ENCODE measurements at places on chromosomes 7 and 10. TPM values are rescaled to one million over a fixed set of nuclear protein-coding genes. Genes with fewer than 3 reads are reported as not detected.

DNA sequence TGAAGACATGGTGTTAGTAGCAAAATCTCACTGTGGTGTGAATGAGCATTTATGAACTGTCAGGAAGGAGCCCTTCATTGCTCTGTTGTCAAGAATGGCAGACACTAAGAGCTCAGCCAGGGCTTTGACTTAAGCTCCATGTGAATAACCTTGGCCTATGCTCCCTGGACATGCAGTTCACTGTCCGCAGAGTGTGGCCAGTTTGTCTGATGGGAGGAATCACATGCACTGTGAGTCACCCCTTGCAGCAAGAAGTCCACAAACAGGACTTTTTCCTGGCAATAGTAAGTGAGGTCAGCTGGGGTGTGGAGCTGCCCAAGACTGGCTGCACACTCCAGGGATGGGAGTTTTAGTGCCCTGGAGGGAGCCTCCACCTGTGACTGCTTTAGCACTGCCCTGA is 49.5 kb downstream of the ZNF37A start:
- no peak overlapping the region for H3K27ac ChIP-seq
- H3K4me1 ChIP-seq = no peaks in the 10 kb centered on the region
- DNase-seq = no peak
- no peak overlapping the region for H3K4me3 ChIP-seq
- no peaks in the 10 kb centered on the region for H3K36me3 ChIP-seq

GRCh38 chr7:37191797-37192196 is 256.9 kb downstream of the ELMO1 start:
- no peaks in the 10 kb centered on the region for H3K36me3 ChIP-seq
- peaks cover 21% of the 10 kb centered on the region for H3K4me1 ChIP-seq
- no peak overlapping the region for H3K4me3 ChIP-seq
- H3K27me3 ChIP-seq = no peaks in the 10 kb centered on the region
- no peak overlapping the region for H3K27ac ChIP-seq

DNA sequence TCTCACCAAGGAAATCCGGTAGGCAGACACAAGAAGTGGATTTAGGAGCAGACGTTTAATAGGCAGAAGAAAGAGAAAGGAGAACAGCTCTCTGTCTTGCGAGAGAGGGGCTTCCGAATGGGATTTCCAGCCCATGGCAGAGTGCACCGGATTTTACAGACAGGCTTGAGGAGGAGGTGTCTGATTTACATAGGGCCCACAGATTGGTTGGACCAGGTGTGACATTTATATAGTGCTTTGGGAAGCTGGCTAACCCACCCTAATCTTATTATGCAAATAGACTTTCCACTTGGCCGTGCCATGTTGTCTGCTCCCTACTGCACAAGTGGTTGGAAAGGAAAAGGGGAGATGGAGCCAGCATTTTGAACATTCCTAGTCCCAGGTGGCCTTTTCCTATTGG is 57.8 kb downstream of the ANKMY2 start:
- DNase-seq = peak; percentile 36
- no peaks in the 10 kb centered on the region for H3K36me3 ChIP-seq
- no peak overlapping the region for H3K27ac ChIP-seq

DNA sequence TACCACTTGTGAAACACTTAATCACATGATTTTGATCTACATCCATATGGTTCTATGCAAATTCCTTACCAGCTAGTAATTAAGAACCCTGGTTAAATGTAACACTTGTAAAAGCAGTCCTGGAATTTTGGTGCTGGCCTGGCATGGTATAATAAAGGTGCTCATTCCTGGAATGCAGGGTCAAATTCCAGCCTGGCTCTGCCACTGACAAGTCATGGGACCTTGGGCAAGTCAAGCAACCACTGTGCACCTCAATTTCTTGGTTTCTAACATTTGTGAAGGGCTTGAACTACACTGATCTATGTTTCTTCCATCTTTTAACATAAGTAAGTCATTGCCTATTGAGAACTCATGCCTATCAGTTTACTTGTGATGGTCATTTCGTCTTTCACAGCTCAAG is 91.9 kb upstream of the PIK3CG start:
- no peaks in the 10 kb centered on the region for H3K27me3 ChIP-seq
- H3K4me1 ChIP-seq = no peaks in the 10 kb centered on the region
- H3K36me3 ChIP-seq = no peaks in the 10 kb centered on the region
- no peak overlapping the region for H3K27ac ChIP-seq

- no peaks in the 10 kb centered on the region for H3K27me3 ChIP-seq
- H3K4me3 ChIP-seq = no peak overlapping the region
- no peaks in the 10 kb centered on the region for H3K36me3 ChIP-seq
- no peak for DNase-seq
These were observed 1511.9 kb downstream of the REEP3 start for GRCh38 chr10:65032867-65033769.

- no peak overlapping the region for H3K4me3 ChIP-seq
- no peak overlapping the region for H3K27ac ChIP-seq
- H3K27me3 ChIP-seq = no peaks in the 10 kb centered on the region
- H3K4me1 ChIP-seq = no peaks in the 10 kb centered on the region
- no peaks in the 10 kb centered on the region for H3K36me3 ChIP-seq
These were observed 7.5 kb upstream of the OPTN start for GRCh38 chr10:13092291-13093102.

GRCh38 chr7:108697254-108697653 is 127.6 kb downstream of the DNAJB9 start:
- no peak overlapping the region for H3K4me3 ChIP-seq
- H3K27me3 ChIP-seq = no peaks in the 10 kb centered on the region
- H3K36me3 ChIP-seq = no peaks in the 10 kb centered on the region
- H3K27ac ChIP-seq = no peak overlapping the region

Gene CYTH3
- 30.9 TPM for total RNA-seq

Gene PARD3
- total RNA-seq = 64.8 TPM

All from cardiac muscle cell (in vitro differentiated cells and primary cell).